ENCODE measurements at places on chromosomes 1 and 21. TPM values are rescaled to one million over a fixed set of nuclear protein-coding genes. Genes with fewer than 3 reads are reported as not detected.

GRCh38 chr21:44579833-44580144 is 615 bp downstream of the KRTAP10-5 start:
- no peak for DNase-seq

- no peak for DNase-seq
These were observed 29.0 kb upstream of the PLA2G2A start for GRCh38 chr1:20008391-20008841.

- no peak for DNase-seq
These were observed 3.4 kb upstream of the PCSK9 start for GRCh38 chr1:55035904-55036303.

- no peak for DNase-seq
These were observed 139.5 kb downstream of the GRIK3 start for GRCh38 chr1:36894824-36895223.

- no peak for DNase-seq
These were observed 58.2 kb upstream of the ADAR start for GRCh38 chr1:154666051-154666790.

GRCh38 chr1:55180075-55180670 is 35.0 kb downstream of the USP24 start:
- DNase-seq: no peak

DNA sequence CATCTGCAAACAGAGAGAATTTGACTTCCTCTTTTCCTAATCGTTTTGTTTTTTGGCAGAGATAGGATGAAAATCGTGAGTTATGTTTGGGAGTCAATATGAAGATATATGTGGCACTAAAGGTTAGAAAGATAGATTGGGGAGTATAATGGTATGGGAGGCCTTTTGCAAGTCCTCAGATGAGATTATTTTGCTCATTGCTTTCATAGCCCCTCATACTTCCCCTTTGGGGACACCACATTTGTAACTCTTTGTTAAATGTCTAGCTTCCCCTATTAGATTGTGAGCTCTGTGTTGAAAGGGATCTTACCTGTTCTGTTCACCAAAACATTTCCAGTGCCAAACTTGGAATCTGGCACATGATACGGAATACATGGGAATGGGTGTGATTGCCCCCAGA is 30.2 kb downstream of the RAVER2 start:
- no peak for DNase-seq

DNA sequence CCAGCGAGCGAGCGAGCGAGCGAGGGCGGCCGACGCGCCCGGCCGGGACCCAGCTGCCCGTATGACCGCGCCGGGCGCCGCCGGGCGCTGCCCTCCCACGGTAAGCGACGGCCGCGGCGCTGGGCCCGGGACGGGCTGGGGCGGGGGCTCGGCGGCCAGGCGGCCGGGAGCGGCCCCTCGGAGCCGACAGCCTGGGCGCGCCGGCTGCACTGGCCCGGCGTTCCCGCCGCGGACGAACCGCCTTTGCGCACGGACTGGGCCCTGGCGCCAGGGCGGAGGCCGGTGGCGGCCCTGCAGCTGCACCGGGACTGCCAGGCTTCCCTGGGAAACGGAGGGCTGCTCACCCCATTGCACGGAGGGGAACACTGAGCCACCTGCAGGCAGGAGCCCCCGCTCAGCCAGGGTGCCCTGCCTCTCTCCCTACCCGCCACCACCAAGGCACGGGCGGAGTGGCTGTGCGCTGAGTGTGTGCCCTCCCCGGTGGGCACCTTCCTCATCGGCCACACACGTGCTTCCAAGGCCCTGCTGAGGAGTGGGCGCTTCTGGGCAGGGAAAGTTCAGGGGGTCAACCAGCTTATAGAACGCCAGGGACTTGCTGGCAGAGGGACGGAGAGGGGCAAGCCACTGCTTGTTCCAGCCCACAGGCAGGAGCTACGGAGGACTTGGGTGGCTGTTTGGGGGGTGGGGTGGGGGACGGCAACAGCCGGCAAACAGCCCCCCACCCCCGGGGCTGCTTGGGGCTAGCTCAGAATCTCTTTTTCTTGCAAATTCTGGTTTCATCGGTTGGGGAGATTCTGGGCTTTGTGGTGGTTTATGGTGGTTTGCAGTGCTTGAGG is 532 bp downstream of the CSF1 start:
- no peak for DNase-seq

- DNase-seq: no peak
These were observed 94.8 kb downstream of the ATP5PO start for GRCh38 chr21:33820798-33821197.

DNA sequence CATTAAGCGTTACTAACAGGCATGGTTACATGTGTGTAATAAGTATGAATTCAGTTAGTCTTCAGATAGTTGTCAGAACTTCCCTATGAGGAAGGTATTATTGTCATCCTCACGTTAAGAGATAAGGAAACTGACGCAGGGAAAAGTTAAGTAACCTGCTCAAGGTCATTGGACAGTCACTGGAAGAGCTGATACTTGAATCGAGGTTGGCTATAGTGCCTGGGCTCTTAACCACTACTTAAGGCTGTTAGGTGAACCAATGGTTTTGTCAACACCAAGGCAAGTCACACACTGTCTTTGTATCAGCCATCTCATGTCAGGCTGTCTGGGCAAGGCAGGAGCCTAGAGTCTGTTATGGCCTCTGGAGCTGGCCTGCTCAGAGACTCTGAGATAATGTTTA is 16.2 kb downstream of the MFSD2A start:
- DNase-seq: no peak

- no peak for DNase-seq
These were observed 77.5 kb downstream of the SLC45A1 start for GRCh38 chr1:8395433-8395866.

GRCh38 chr1:65527707-65528503 is 107.4 kb downstream of the LEPR start:
- no peak for DNase-seq

GRCh38 chr1:33047839-33048305 is 11.2 kb upstream of the AK2 start:
- no peak for DNase-seq

The INSRR gene
- not detected for total RNA-seq

The PPCS gene
- 44.9 TPM for total RNA-seq

The KCNE1 gene
- total RNA-seq: not detected

The S100A4 gene
- total RNA-seq: 58.9 TPM

Data from uterus (tissue), 4 donors.